ENCODE measurements at places on chromosomes 11 and 22. TPM values are rescaled to one million over a fixed set of nuclear protein-coding genes. Genes with fewer than 3 reads are reported as not detected.

DNA sequence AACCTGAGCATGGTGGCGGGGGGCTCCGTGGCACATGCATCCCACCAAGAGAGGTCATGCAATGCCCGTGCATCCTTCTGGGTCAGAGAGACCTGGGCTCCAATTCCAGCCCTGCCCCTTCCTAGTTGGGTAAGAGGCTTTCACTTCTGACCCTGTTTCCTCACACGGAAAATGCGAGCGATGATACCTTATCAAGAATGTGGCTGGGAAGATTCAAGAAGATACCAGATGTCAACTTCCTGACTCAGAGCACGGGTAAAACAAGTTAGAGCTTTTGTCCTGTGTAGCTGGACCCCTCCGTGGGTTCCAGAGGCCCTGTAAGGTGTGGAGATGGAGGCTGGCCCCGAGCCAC, 8.7 kb upstream of the DGKZ start:
- no peaks in the 10 kb centered on the region for H3K36me3 ChIP-seq
- H3K4me1 ChIP-seq: peaks cover 35% of the 10 kb centered on the region
- H3K27ac ChIP-seq: peak overlapping the region; percentile 79
- H3K27me3 ChIP-seq: peaks cover 3% of the 10 kb centered on the region
- no peak for DNase-seq

The ADAMTS8 gene
- 4.0 TPM for polyA plus RNA-seq

- H3K27ac ChIP-seq: no peak overlapping the region
- H3K27me3 ChIP-seq: peaks cover 25% of the 10 kb centered on the region
- no peaks in the 10 kb centered on the region for H3K4me1 ChIP-seq
- no peaks in the 10 kb centered on the region for H3K36me3 ChIP-seq
- DNase-seq: no peak
Measured at GRCh38 chr11:2471048-2471803, 26.4 kb downstream of the KCNQ1 start.

DNA sequence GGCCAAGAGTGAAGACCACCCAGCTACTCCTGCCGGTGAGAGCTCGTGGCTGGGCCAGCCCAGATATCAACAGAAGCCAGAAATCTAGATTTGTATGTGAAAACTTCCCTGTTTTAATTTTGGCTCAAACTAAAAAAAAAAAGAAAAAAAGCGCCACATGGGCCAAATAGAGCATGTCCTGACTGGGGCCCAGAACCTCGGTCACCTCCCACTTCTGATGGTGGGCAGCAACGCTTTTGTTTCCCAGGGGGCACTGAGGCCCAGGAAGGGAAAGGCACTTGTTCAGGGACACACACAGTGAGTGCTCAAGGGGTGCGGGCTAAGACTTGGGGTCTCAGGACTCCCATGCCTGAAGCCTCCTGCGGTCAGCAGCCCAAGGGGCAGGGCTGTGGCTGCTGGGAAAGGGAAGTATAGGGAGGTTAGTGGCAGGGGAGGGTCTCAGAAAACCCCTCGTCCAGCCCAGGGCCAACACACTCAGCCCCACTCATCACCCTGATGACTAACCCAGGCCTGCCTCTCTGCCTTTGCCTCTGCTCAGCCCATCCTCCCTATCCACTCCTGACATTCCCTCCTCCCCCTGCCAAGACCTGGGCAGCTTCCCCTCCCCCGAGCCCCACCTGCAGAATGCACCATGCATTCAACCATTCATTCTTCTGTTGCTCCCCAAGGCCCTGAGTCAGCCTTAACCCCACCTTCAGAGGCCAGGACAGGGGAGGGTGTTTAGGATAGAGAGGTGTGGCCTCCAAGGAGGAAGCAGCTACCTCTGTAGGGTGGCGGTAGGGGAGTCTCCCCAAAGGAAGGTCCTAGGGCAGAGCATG, 30.0 kb upstream of the TCF20 start:
- DNase-seq: no peak
- H3K4me1 ChIP-seq: peaks cover 32% of the 10 kb centered on the region
- no peaks in the 10 kb centered on the region for H3K36me3 ChIP-seq
- no peaks in the 10 kb centered on the region for H3K27me3 ChIP-seq

GRCh38 chr11:69922596-69923111, 103.4 kb upstream of the FGF3 start:
- no peaks in the 10 kb centered on the region for H3K4me1 ChIP-seq
- peaks cover 9% of the 10 kb centered on the region for H3K27me3 ChIP-seq
- H3K4me3 ChIP-seq: no peak overlapping the region
- H3K36me3 ChIP-seq: no peaks in the 10 kb centered on the region
- no peak for DNase-seq

The CRYBB2 gene
- not detected for polyA plus RNA-seq

The KRTAP5-2 gene
- polyA plus RNA-seq: not detected

The BRSK2 gene
- polyA plus RNA-seq: 2.7 TPM

DNA sequence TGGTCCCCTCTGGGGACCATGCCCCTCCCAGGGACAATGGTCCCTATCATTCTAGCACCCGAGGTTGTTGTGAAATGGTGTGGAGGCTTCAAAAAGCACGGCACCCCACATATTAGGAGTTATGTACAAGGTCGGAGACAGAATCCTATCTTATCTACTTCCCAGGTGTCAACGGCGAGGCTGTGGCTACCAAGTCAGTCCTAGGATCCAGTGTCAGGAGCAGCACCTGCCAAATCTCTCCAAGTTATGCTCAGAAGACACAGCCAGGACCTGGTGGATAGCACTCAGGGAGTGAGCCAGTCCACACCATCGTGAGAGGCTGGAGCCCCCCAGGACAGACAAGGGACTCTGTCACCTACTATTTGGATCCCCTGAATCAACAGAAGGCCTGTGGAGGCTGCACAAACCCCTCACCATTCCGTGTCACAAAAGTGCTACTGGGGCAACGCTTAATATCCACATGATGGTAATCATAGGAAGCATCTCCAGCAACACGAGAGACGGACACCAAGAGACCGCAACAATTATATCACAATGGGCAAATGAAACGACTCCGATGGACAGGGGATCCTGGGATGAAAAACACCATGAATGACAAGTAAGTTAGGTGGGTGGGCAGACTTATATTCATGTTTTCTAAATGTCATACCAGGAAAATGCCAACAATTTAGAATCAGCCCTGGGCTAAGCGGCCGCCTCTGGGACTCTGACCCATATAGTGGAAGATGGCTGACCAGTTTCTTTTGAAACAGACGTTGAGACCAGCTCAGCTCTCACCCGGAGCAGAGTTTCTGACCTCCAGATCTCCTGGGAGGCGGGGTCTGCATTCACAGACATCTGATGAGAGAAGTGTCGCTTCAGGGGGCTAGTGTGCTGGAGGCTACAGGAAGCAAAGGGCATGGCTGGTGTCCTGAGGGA, 108.4 kb downstream of the MED15 start:
- H3K27ac ChIP-seq: no peak overlapping the region
- H3K36me3 ChIP-seq: no peaks in the 10 kb centered on the region
- H3K27me3 ChIP-seq: no peaks in the 10 kb centered on the region
- H3K4me1 ChIP-seq: peaks cover 8% of the 10 kb centered on the region
- no peak overlapping the region for H3K4me3 ChIP-seq

DNA sequence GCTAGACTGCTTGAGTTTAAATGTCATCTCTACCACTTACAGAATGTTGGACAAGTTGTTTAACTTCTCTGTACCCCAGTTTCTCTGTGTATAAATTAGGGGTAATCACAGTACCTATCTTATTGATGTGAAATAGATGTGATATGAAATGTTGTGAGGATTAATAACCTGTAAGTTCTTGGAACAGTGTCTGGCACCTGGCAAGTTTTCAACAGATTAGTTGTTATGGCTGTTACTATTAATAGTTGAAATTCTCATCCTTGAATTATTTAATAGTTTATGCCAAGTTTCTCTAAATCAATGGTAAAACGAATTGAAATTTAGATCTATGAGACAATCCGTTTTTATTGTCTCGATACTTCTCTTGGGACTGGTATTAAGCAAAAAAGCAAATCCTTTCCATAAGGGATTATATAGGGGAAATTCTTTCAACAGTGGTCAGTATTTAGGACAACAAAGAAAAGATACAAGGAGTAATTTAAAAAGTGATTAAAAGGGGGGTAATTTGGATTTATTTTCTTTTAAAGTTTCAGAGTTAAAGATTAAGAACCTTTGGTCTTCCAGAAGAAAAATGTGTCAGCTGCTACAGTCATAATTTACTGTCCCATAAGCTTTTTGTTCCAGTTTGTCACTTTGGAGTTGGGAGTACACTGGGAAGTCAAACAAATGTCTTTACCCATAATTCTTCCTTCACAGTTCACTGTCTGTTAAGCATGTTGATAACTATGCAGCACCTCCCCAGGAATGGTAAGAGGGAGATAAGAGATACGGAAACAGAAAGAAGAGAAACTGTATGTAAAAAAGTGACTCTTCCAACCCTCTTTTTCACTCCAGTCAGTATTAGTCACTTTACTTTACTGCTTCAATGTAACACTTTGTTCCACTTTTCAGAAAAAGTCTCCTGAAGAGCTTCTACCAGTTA, 13.2 kb downstream of the PDE3B start:
- H3K27me3 ChIP-seq: no peaks in the 10 kb centered on the region
- DNase-seq: peak; percentile 20
- peaks cover 13% of the 10 kb centered on the region for H3K4me1 ChIP-seq
- H3K27ac ChIP-seq: peak overlapping the region; percentile 40
- no peak overlapping the region for H3K4me3 ChIP-seq

- DNase-seq: peak; percentile 85
- H3K4me1 ChIP-seq: peaks cover 10% of the 10 kb centered on the region
- peaks cover 15% of the 10 kb centered on the region for H3K36me3 ChIP-seq
- H3K27ac ChIP-seq: peak overlapping the region; percentile 97
Measured at GRCh38 chr11:62830904-62831519, 839 bp downstream of the STX5 start.

The OR52A1 gene
- not detected for polyA plus RNA-seq

The INSC gene
- not detected for polyA plus RNA-seq

DNA sequence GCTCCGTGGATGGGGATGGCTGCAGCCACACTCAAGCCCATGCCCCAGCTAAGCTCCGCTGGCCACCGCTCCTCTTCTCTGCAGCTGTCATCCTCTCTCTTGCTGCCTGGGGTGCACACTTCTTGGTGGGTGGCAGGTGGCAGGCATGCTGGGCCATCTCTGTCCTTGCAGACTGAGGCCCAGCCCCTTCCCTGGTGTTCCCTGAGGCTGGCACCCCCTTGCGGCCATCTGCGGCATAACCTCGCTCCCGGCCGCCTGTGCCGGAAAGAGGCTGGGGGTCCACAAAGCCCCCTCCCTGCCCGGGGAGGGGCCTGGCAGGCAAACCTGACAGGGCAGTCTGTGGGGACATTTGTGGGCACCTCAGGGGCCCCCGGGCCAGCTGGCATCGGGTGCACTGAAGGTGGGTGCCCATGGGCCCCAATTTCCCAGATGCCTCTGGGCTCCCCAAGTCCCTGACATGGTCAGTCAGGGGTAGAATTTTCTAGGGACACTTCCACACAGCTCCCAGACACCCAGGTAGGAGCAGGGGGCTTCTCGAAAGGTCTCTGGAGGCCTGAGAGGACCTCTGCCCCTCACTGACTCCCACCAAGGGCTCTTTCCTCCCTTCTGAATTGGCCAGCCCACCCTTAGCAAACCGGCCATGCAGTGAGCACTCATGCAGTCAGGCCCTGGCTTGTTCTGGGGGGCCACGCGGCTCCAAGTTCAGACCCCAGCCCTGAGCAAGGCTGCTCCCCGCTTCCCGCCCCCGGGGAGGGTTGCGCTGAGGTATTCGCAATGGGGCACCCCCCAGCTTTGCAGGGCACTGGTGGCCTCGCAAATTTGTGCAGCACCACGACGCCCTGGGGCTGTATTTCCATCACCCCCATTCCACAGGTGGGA, 23.5 kb upstream of the TH start:
- DNase-seq: peak; percentile 25
- peaks cover 4% of the 10 kb centered on the region for H3K4me1 ChIP-seq
- no peaks in the 10 kb centered on the region for H3K27me3 ChIP-seq
- H3K36me3 ChIP-seq: no peaks in the 10 kb centered on the region
